ENCODE measurements at places on chromosomes 7 and 10. TPM values are rescaled to one million over a fixed set of nuclear protein-coding genes. Genes with fewer than 3 reads are reported as not detected.

CALML5 gene
- total RNA-seq, result not detected

PAX2 gene
- total RNA-seq, result not detected

GRCh38 chr10:21511095-21511570, 14.3 kb downstream of the SKIDA1 start:
- no peak for DNase-seq

DNA sequence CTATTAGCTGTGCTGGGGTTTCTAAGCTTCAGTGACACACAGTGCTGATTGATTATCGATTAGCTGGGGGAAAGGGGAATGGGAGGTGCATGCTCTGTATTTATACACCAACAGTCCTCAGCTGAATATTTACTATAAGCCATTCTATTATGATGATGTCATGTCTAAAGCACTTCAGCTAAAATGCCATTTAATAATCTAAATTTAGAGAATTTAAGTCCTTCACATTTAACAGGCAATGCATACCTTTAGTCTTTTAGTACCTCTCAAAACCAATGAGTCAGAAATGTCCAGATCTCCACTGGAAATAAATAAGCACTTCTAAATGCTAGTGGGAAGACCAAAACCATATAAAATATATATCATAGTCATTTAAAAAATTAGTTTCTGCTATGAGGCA, 24.6 kb downstream of the RPP38 start:
- no peak for DNase-seq

DNA sequence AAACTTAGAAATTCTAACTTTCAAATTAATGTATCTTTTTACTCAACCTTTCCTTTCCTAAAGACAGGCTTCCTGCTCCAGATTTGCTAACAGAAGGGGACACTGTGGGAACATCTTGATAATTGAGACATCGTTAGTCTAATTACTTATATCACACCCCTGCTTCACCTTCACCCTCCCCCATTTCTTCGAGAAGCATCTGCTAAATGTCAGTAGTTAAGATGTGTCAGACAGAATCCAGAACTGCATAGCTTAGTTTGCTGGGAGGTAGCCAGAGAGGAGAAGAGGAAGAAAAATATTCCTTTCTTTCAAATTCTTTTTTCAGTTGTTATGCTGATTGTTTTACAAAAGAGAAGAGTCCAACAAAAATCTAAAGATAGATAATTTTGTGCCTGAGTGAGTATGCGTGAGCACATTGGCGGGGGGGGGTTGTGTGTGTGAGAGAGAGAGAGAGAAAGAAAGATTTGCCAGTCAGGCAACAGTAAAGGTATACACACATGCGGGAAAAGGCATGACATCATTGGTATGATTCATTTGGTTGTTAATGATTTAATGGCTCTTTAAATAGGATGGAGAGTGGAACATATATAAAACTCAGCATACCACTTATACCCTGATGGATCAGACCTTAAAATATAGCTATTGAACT, 192.4 kb downstream of the PTN start:
- DNase-seq, result no peak

DNA sequence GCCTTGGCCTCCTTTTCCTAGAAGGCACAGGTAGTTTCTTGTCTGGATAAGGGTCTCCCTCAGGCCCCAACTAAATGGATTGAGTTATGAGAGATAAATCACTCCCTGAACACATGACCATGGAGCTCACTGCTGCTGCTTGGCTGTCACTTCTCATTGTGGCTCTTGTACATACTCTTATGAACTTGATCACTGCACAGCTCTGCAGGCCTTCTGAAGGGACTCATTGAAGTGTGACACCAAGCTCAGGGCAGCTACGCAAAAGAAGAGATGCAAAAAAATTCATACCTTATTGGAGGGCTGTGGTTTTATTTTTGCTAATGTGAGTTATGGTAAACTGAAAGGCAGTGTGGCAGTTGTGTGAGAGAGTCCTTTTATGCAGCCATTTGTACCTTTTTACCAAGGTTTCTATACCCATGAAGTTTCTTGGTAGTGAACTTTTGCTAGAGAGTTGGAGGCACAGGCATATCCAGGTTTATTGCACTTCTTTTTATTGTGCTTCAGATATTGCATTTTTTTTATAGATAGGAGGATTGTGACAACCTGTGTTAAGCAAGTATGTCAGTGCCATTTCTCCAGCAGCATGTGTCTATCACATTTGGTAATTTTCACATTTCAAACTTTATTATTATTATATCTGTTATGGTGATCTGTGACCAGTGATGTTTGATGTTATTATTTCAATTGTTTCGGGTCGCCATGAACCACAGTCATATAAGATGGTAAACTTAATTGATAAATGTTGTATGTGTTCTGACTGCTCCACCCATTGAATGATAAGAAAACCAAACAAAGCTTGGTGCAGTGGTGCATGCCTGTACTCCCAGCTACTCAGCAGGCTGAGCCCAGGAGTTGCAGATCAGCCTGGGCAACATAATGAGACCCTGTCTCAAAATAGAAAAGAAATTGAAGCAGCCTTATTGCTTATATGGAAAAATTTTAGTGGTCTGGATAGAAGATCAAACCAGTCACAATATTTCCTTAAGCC, 100.6 kb downstream of the LRRC4 start:
- no peak for DNase-seq

GRCh38 chr10:8044908-8045725, 9.4 kb upstream of the GATA3 start:
- DNase-seq, result no peak

PRKAR2B gene
- 0.06 TPM for total RNA-seq

DNA sequence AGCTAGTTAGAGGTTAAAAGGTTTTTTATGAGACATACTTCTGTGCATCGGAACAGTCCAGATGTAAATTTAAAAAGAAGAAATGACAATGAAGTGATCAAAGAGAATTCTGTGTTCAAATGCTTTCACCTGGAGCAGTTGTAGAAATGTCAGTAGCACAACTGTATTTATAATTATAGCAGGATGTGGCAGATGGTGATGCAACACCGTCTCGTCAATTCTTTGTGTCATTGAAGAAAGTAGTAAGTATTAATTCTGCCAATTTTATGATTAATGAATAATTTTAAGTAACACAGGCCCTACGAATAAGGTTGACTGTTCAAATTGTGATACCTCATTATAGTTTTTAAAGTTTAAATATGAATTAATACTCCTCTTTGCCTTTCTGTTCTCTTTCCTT, 171.1 kb downstream of the ADK start:
- DNase-seq, result no peak

DRGX gene
- total RNA-seq, result not detected

TNKS2 gene
- total RNA-seq, result 30.6 TPM

- no peak for DNase-seq
These were observed 2.2 kb downstream of the PRKAR2B start for GRCh38 chr7:107046491-107047259.

LAMB4 gene
- total RNA-seq, result not detected
